ENCODE measurements at places on chromosomes 2 and 18.
A peak's percentile ranks its signal among the peaks of the same experiment; 100 is the strongest.

GRCh38 chr2:190904640-190905261, 24.1 kb downstream of the GLS start:
- no peak for DNase-seq

- DNase-seq: no peak
These were observed 29.8 kb upstream of the GALM start for GRCh38 chr2:38636069-38636468.

- no peak for DNase-seq
These were observed 27.3 kb downstream of the LPIN2 start for GRCh38 chr18:2985628-2986027.

DNA sequence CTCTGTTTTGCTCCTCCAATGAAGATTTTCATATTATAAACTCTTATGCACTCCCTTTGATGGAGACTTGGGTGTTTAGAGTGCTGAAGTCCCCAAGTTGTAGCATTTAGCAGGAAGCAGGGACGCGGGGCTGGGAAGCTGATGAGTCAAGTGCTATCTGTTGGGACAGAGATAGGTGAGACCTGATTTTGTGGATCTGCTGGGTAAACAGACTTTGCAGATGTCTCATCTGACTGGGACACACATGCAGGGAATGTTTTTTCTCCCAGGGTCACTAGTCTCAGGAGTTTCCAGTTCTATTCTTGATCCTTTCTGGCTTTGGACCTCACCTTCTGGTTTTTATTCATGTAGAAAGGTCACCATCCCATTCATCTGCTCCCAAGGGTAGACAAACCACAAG, 79.7 kb upstream of the ACAA2 start:
- no peak for DNase-seq

DNA sequence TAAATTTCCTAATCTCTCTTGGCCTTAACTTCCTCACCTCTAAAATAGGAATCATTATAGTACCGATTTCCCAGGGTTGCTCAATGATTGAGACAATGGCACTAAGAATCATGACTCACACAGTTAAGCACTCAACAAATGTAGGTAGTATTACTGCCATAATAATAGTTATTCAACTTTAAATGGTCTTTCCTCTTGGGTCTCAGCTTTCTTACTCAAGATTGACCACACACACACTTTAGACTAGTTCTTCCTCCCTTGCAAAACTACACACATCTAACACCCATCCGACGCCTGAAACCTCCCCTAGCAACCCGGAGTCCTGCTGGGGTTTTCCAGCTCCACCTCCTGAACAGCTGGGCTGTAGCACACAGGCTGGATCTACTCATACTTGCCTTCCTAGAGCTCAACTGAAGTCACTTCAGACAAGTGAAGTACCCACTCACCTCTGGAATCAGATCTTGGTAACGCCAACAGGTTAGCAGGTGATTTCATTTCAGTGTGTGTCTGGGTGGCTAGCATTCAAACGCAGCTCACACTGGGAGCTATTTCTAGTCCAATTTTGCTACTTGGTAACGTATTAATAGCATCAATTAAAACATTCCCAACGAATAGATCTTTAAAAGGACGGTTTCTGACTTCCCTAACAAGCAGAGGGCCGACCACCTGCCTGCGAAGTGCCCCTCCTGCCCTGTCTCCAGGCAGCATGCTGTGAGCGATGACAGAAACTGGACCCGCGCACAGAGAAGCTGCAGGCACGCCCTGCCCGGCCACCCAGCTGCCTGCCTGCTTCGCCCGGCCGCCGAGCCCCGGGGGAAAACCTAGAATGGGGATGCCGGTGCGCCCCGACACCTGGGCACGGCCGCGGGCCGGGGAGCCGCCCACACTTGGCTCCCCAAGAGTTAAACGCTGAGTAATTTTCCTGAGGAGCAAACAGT, 1.1 kb downstream of the UXS1 start:
- peak; percentile 62 for DNase-seq

- DNase-seq: no peak
These were observed 69.5 kb downstream of the KYNU start for GRCh38 chr2:142946941-142947340.

DNA sequence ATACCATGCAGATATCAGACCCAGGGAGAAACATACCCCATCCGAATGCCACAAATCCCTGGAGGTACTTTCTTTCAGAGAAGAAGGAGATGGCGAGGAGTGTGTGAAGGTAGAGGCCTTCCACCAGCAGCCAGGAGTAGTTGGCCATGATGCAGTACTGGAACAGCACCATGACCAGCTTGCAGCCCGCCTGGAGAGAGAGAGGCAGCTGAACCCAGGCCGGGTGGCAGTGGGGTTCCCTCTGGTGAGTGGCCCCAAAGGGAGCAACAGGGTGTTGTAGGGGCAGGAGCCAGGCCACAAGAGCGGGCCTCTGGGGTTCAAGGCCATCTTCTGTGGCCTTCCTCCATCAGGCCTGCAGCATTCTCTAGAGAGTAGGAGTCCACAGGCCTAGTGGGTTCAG, 30.2 kb downstream of the TMEM37 start:
- DNase-seq: no peak

- no peak for DNase-seq
These were observed 1467.7 kb upstream of the CELF4 start for GRCh38 chr18:39033312-39033711.

- DNase-seq: no peak
These were observed 75.9 kb upstream of the CAPN13 start for GRCh38 chr2:30883184-30883583.

DNA sequence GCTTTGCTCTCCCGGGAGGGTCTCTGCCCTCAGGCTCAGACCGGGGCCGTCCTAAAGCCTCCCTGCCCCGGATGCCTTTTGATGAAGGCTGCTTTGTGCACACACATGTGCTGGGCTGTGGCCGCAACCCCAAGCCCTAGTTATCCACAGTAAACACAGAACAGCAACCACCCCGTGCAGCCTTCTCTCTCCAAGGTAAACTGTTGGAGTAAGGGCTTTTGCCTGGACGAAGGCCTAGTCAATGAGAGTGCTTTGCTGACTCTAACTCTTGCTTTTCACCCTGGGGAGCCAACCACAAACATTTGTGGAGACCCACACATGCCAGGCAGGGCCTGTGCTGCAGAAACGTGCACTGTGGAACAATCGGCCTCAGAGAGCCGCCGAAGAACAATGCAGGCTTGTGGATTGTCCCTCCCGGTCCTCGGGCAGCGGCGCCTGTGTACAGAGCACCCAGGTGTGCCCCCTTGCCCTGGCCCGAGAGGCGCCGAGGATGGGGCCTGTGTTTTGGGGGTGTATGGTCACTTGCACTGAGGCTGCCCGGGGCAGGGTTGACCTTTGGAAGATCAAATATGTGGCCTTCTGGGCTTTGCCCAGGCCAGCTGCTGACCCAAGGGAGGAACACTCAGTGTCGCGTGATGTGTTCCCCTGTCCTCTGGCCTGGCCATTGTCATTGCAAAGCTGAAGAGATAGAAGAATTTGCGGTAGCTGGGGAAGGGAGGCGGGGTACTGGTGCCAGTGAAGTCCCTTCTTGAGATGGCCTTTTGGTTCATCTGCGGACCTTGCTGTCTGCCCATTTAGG, 37.0 kb downstream of the CTIF start:
- DNase-seq: no peak

DNA sequence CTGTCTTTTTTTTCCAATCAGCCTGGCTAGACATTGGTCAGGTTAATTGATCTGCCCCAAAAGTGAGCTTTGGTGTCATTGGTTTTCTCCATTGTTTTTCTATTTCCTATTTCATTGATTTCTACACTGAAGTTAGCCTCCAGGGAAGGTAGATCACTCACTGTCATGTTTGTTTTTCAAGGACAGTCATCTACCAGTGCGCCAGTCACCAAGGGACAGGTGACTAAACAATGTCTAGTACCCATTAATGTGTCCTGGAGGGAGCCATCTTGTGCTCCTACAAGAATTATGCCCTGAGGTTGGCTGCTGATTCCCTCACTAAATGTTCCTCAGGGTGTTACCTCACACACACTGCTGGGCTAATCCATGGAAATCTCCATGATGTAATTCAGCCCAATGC, 17.6 kb upstream of the USP40 start:
- DNase-seq: no peak

DNA sequence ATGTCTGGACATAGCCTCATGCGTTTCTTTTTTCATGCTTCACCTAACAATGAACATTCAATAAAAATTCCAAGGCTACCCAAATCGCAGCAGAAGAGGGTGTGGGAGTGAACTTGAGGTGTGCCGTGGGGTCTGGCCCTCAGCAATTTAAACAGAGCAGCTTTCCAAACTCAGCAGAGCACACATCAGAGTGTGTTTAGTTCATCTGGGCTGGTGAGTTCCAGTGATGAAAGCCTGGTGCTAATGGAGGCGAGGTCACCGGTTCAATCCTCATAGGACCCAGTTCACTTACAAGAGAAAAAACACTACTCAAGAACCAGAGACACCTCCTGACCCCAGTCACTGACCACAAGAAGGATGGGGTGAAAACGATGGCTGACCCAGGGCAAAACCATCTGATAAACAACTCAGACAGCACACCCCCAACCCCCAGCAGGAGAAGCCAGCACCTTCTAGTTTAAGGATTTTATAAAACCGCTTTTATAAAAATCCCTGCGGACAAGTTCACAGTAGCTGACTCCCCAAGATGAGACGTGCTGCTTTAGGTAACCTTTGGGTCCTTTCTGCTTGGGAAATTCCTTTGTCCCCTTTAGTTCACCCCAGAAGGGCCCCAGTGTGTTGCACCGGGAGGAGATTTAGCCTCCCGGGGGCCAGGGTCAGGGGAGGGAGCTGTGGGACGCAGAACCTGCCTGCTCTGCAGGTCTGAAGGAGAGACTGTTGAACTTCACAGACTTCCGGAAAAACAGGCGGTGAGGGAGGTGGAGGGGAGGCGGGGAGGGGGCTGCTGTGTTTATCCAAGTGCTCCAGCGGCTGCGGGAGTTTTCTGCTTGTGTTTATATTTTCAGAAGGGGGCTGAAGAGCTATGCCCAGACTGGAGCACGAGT, 152.7 kb upstream of the SOX11 start:
- DNase-seq: no peak

- DNase-seq: no peak
These were observed 74.8 kb upstream of the SMIM21 start for GRCh38 chr18:75502286-75502685.

GRCh38 chr2:165497659-165498317, 28.3 kb downstream of the CSRNP3 start:
- DNase-seq: no peak

DNA sequence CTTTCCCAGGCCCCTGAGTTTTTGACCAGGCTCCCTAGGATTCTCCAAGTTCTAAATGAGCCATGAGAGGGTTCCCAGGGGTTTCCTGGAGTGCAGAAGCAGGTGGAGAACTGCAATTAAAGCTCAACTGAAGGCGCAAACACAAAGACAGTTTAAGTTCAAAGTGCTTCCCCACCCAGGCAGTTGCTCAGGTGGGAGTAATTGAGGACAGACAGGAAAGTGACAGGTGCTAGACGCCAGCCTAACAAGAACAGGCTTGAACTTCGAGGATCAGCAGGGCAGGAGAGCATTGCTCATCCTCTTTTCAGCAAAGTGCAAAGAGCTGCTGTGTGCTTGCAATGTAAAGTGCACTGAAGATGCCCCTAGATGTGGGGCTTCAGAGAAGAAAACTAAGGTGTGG, 77.2 kb upstream of the ST8SIA3 start:
- no peak for DNase-seq

DNA sequence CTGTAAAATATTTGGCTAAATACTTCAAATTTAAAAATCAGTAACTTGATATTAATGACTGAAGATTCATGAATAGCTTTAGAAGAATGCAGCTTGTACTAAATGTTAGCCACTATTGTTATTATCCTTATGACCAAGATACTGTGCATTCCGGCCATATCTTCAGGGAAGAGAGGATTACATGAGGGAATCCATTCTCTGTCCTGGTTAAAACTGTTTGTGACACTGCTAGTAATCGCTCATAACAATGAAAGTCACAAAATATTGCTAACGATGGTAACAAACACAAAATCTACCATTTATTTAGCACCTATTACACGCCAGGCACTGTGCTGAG, 217.7 kb downstream of the PRKCE start:
- no peak for DNase-seq

- DNase-seq: no peak
These were observed 45.0 kb downstream of the FAP start for GRCh38 chr2:162198239-162198638.

DNA sequence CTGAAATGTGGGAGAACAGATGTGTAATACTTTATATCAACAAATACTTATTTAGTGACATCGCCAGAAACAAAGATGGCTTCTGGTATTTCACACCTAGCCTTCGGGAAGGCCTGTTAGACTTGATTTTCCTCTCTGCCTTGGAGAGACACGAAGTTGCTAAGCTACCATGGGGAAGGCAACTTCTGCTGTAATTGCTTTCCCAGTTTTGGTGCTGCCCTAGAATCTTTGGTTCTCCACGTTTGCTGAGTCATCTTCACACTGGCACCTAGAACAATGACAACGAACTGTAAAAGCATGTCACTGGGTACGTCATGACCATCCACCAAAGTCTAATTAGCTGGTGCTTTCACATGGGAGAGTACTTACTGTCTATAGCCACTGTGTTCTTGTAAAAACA, 58.7 kb upstream of the ACTR3 start:
- DNase-seq: no peak

DNA sequence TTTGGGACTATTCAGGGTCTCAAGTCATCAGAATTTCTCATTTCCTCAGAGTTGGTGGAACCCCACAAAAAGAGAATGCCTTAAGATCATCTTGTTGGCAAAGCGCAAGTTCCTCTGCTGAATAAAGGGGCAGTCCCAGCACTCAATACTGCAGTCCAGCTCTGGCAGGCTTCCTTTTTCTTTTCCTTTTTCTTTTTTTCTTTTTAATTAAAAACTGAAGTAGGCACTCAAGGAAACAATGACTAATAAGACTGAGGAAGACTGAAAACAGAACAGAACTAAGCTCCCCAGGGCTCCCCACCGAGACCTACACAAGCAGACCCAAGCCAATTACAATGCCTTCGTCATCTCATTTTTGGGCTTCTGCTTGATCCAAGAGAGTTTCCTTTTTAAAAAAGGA, 82.0 kb downstream of the STK39 start:
- DNase-seq: no peak

- no peak for DNase-seq
These were observed 17.3 kb downstream of the ALPK2 start for GRCh38 chr18:58611395-58612131.

DNA sequence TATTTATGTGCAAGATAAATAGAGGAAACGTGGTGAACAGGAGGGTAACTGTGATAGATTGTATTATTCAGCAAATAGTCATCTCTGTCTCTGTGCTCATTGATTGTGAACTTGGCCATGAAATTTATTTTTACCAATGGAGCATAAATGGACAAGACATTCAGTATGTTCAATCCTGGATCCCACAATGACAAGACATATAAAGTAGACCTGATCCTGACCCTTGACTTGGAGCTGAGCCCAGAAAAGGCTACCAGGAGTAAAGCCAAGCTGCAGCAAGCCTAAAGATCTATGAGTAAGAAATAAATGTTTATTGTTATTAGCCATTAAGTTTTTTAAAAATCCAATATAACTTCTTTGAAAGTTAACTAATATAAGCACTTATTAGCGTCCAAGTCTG, 531.2 kb downstream of the PIK3C3 start:
- no peak for DNase-seq

GRCh38 chr2:192194265-192194865, 368 bp downstream of the TMEFF2 start:
- peak; percentile 19 for DNase-seq

Data from stimulated activated CD4-positive, alpha-beta T cell treated with anti-CD3 and anti-CD28 coated beads, Interleukin-2, amount 100 ng/mL, for 24 hours (primary cell).